ENCODE measurements at places on chromosomes 5 and 9.

- no peak for DNase-seq
These were observed 26.1 kb downstream of the IDNK start for GRCh38 chr9:83649080-83649479.

GRCh38 chr9:132235894-132236661 lies 74.2 kb downstream of the NTNG2 start:
- no peak for DNase-seq

- no peak for DNase-seq
These were observed 29.0 kb upstream of the HMCN2 start for GRCh38 chr9:130236436-130236985.

DNA sequence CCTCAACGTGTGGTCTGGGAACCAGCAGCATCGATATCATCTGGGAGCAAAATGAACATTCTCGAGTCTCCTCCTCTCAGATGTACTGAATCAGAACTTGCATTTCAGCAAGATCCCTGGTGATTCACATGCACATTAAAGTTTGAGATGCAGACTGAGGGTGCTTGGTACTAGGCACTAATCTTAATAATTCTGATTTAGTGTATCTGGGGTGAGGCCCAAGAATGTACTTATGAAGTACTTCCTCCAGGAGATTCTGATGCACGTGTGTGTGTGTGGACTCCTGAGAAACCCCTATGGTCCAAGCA lies 56.2 kb upstream of the EQTN start:
- no peak for DNase-seq

DNA sequence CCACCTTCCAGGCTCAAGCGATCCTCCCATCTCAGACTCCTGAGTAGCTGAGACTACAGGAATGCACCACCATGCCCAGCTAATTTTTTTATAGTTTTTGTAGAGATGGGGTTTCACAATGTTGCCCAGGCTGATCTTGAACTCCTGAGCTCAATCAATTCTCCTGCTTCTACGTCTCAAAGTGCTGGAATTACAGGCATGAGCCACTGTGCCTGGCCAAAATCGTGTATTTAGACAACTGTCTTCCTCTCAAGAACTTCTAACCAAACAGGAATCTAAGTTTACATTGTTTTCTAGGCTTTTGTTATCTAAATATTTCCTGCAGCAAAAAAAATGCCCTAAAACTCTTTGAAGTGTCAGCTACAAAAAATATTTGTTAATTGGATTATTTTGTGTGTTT lies 78.8 kb downstream of the NLN start:
- DNase-seq = no peak

DNA sequence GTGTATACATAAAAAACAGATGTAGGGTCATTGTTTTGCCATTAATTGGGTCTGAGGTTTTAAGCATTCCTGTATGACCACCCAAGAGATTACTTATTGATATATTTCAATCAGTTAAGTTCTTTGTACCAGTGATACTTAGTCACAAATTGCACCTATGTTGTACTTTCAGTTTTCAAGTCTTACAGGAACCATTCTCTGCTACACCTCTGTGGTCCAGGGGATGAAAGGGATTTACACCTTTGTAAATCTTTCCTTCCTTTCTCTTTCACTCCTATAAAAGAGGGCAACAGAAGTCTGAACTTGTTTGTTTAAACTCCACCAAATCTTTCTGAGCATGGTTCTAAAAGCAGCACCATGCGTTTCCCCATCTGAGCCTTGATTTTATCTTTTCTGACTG lies 86.1 kb downstream of the DEPDC1B start:
- no peak for DNase-seq

- DNase-seq = no peak
These were observed 3.7 kb upstream of the COL5A1 start for GRCh38 chr9:134637696-134638501.

DNA sequence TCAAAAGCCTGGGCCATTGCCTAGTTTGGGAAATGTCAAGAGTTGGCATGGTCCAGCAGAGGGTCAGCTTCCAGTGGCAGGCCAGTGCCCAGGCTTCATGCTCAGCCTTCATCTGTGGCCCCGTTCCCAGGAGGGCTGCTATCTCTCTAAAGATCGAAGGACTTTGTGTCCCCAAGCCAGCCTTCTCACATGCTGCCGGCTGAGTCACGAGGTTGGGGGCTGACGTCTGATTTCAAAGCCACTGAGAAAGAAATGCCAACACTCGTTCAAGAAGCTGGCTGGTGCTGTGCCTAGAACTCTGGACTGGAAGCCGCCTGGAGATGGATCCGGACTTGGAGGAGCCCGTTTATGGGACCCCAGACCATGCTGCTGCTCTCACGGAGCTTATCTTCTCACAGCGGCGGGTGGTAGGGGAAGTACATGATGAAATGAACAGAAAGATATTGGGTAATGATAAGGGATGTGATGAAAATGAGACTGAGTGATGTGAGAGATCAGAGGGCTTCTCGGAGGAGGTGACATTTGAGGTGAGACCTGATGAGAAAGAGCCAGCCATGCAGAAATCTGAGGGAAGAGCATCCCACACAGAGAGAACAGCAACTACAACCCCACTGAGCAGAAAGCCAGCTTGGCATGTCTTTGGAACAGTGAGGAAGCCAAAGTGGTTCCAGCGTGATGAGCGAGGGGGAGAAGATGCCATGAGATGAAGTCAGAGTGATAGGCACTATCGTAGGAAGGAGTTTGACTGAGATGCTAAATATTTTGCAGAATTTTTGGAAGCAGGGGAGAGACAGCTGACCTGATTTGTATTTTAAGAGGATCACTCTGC lies 54.9 kb upstream of the BOD1 start:
- DNase-seq = no peak

DNA sequence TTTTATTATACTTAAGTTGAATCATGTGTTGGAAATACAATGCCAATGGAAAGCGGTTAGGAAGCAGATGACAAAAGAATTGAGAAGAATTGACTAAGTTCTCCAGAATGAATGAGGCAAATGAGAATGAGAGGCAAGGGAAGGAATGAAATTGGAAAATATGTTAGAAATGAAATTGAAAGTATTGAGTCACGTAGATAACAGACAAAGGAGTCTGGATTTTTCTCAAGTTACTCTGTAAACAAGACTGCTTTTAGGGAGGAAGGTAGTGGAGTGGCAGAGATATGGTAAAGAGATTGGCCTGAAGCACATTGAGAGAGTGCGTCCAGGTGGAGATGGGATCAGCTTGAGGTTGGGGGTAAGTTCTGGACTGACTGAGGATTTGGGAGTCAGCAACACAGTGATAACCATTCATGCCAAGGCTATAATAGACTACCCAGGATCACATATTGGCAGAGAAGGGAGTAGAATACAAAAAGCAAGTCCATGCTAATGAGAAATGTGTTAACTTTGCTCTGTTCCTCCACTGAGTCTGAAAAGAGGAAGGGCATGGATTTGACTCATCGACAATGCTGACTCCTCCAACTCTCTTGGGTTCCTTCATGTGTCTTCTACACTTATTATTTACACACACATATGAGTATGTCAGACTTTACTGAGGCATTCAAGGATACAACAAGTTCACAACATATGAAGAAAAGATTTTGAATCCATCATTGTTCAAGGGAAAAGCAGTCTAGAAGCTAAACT lies 814.2 kb upstream of the ZNF608 start:
- no peak for DNase-seq

DNA sequence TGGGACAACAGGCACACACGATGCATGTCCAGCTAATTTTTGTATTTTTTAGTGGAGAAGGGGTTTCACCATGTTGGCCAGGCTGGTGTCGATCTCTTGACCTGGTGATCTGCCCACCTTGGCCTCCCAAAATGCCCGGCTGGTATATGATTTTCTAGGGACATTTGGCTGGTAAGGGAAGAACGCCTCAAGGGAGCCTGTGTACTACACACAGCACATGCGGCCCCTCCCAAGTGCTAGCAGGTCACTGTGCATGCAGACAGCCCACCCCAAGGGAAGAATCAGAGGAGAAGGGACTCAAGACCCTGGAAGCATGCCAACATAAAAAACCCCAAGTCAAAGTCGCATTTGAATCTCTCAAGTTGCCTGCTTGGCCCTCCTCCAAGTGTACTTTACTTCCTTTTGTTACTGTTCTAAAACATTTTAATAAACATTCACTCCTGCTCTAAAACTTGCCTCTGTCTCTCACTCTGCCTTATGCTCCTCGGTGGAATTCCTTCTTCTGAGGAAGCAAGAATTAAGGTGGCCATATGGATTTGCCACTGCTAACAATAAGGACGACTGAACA lies 24.3 kb upstream of the OTULINL start:
- no peak for DNase-seq

Measured in AG09309 (cell line).